ENCODE measurements at places on chromosomes 16 and 17.

DNA sequence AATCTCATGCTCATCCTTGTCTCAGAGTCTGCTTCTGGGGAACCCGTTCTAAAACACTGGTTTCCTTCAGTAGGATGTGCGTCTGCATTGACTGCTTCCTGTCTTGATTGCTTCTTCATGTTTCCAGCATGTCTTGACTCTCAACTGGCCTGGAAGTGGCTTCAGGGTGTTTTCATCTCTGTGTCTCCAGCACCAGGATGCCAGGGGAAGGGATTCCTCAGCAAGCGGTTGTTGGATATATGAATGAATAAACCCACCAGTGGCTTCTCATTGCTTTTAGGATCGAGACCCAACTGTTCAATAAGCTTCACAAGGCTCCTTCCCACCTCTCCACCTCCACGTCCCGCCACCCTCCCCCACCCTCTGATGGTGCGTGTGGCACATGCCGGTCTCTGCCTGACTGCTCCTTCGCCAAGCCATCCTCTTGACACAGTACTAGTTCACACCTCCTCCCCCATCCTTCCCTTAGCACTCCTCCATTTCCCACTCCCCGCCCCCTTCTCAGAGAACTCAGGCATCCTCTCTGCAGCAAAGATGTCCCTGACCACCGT, 14.1 kb upstream of the TNS4 start:
- peak; percentile 38 for DNase-seq

GRCh38 chr17:39219647-39220154, 6.0 kb downstream of the STAC2 start:
- DNase-seq: no peak

DNA sequence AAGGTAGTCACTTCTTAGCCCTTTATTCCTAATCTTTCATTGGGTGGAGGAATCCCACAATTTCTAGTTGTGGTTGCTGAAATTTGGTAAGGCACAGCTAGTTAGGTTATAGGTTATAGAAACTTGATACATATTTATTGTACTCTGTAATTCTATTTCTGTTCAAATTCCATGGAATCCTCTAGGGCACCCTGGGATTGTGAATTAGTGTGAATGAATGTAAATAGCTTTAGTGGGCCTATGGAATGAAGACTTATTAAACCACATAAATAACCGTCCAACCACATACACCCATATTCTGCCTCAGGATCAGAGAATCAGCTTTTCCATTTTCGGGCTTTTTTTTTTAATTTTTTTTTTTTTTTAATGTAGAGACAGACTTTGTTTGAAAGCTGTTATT, 9.2 kb downstream of the TANC2 start:
- DNase-seq: no peak

DNA sequence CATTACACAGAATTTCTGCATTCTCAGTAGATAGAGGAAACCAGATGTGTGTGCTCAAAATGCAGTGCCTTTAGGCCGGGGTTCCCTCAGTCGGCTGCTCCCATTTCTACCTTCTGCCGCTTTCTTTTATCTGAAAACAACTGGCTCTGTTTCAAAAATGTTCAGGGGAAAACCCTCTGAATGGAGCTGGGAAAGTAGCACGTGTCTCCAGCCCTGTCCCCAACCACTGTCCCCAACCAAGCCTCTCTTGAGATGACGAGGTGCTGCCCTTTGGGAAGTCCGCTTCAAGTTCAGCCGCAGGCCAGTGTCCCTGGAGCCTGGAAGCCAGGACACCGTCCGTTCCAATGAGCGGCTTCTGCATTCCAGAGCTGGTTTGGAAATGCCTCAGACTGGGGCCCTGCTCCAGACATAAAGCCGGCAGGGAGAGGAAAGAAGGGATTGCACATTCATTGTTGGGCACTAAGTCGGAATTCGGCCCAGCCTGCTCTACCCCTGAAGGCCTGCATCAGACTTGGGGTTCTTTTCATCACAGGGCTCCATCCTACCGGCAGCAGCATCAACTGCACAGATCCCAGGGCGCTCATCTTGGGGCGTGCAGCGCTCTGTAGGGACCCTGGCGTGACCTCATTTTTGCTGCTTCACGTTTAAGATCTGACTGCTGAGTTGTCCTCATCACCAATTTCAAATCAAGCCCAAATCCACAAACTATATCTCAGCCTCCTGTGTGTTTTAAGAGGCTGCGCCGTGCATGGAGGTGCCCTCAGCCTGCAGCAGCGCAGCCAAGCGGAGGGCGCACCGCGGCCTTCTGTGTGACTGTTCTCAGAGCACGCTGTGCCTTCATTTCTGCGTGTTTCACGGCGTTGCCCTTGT, 111.3 kb downstream of the BANP start:
- DNase-seq: no peak

- peak; percentile 98 for DNase-seq
Observed at GRCh38 chr16:75555707-75556430, at the start of gene TMEM231. Gene TMEM231, minus strand, starts transcription at chr16:75556252. Its CDS starts 43 bp downstream, at chr16:75556209.

GRCh38 chr17:39634384-39634871, 2.5 kb upstream of the STARD3 start:
- no peak for DNase-seq

GRCh38 chr16:66186251-66186785, 180.2 kb upstream of the CDH5 start:
- DNase-seq: no peak

DNA sequence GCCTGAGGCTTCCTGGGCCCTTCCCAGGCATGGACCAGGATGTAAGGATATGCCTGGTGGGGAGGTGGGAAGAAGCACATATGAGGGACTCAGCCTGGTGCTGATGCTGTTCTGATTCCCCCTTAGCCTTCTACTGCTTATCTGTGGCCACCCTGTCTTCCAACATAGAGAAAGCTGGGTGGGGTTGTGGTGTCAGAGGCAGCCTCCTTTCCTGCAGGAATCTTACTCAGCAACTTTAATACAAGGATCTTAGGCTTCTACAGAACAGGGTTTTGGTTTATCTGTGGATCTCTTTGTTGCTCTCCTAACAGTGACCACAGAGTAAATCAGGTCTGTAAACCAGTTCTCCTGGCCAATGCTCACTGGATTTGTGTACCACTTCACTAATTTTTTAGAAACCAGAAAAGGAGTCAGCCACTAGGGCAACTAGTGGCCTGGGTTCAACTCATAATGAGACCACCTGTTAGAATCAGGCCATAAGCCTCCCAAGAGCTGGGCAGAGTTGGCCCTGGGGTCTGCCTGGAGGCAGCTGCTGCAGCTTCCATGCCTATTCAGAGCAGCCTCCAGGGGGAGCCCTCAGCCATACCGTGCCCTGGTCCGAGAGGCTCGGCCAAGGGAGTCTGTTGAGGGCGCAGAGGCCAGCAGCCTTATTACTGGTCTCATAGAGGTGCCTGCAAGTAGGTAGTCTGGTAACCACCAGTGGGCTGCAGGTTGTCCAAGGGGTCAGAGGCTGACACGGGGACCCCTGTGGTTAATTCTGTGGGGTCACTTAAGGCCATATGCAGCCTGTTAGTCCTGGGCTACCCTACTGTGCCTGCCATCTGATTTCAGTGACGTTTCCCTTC, 7.1 kb downstream of the HAS3 start:
- peak; percentile 84 for DNase-seq
